ENCODE measurements at places on chromosomes 11 and 22. TPM values are rescaled to one million over a fixed set of nuclear protein-coding genes. Genes with fewer than 3 reads are reported as not detected.

DNA sequence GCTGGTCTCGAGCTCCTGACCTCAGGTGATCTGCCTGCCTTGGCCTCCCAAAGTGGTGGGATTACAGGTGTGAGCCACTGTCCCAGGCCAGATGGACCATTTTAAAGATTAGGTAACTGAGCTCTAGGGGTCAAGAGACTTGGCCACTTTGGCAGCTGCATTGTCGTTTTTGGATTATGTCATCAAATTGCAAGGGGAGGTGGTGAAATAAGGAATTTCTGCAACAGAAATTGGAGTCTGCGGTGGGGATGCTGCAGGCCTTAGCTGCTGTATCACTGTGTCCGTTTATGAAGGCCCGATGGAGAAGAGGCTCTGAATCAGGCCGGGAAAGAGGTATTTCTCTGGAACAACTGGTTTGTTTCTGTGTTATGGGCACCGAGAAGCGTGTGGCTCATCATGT lies 34.6 kb downstream of the PTPRJ start:
- no peak for DNase-seq

GRCh38 chr11:693887-694562 lies 997 bp downstream of the DEAF1 start:
- DNase-seq: no peak

DNA sequence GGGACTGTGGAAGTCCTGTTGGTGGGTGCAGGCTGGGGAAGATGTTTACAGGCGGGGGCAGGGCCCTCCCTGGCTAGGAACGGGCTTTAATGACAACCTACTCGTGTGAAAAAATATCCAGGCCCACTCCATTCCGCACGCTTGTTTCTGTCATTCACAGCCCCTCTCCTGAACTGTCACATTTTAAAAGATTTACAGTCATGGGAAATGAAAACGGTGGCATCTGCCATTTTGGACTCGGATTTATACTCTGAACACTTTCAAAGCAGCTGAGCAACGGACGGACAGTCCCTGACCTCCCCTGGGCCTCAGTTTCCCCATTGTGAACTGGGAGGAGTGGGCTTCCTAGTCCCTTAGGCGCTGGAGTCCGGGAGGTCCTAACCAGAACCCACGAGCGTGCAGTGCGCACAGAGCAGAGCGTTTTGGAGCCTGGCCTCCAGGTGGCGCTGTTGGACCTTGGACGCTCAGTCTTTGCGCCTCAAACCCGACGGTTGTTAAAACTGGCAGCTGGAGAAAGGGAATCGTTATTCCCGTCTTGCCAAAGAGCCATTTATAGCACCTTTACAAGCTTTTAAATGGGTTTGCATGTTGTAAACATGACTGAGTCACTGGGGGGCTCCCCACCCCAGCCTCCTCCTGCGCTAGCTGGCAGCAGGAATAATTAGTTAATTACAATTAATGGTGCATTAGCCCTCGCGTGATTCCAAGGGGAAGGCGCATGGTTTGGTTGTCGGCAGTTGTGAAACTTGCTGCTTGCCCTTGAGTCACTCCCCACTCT lies 75.3 kb downstream of the FBLN1 start:
- peak; percentile 86 for DNase-seq

Gene MIOX
- total RNA-seq: not detected

DNA sequence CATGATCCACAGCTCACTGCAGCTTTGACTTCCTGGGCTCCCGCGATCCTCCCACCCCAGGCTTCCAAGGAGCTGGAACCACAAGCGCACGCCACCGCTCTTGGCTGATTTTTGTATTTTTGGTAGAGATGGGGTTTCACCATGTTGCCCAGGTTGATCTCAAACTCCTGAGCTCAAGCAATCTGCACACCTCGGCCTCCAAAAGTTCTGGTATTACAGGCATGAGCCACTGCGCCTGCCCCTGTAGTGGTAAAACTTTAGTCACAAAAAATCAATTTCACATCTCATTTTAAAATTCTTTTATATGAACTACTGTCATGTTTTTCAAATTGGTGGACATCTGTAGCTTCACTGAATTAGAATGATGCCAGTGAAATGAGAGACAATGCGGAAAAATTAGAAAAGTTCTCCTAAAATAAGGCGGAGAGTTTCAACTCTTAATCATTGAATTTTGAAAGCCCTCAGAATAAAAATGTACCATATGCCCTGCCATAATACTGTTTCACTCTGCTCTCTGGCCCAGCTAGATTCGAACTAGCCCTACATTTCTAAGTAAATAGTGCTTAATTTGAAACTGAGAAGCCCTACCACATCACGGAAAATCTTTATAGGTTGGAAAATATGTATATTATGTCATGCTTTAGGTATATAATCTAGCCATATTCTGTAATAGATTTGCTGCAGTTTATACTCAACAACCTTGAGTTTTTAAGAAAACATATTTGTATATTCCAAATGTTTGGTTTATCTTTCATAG lies 78.7 kb downstream of the HORMAD2 start:
- no peak for DNase-seq
